ENCODE measurements at places on chromosomes 11 and 22.

- no peak for DNase-seq
Observed at GRCh38 chr11:41282395-41282794, 177.1 kb downstream of the LRRC4C start.

DNA sequence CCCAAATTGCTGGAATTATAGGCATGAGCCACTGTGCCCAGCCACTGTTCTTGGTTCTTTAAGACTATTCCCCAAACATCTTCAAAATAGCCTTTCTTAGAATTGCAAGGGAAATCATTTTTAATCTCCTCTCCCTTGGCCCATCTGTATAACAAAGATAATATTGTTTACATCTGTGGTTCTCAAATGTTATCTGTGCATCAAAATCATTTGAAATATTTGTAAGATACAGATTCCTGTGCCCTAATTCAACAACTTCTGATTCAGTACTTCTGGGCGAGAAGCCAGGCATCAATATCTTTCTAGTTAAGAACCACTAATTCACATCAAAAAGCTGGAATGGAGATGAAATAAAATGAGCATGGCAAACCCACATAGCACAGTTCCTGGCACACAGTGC is 83.0 kb downstream of the TMPRSS5 start:
- no peak for DNase-seq

DNA sequence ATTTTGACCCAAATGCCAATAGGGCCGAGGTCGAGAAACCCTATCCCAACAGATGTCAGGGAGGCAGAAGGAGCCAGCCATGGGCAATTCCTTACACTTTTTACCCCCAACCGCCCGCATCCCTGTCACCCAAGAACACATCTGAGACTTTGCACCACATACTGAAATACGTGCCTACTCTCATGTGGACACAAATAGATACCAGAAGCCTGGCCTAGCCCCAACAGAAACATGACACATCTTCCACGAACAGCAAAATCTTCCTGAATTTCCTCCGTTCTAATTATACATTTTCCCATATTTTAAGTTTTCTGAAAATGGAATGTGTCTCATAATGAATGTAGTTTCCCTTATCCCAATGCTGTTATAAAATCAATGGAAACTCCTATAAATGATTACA is 64.7 kb downstream of the SLC1A2 start:
- no peak for DNase-seq

- no peak for DNase-seq
Observed at GRCh38 chr11:101718402-101718801, 134.6 kb upstream of the TRPC6 start.

- no peak for DNase-seq
Observed at GRCh38 chr11:11409224-11409623, 56.2 kb upstream of the CSNK2A3 start.

- peak; percentile 99 for DNase-seq
Observed at GRCh38 chr11:45147017-45147728, 734 bp downstream of the PRDM11 start.

- DNase-seq, result no peak
Observed at GRCh38 chr22:30777587-30777986, 82.9 kb downstream of the OSBP2 start.
